Activated CD4-positive, alpha-beta T cell treated with anti-CD3 and anti-CD28 coated beads, Interleukin-2, amount 50 U/mL, for 48 hours (primary cell): ENCODE measurements at places on chromosomes 5 and 9.
A peak's percentile ranks its signal among the peaks of the same experiment; 100 is the strongest.

DNA sequence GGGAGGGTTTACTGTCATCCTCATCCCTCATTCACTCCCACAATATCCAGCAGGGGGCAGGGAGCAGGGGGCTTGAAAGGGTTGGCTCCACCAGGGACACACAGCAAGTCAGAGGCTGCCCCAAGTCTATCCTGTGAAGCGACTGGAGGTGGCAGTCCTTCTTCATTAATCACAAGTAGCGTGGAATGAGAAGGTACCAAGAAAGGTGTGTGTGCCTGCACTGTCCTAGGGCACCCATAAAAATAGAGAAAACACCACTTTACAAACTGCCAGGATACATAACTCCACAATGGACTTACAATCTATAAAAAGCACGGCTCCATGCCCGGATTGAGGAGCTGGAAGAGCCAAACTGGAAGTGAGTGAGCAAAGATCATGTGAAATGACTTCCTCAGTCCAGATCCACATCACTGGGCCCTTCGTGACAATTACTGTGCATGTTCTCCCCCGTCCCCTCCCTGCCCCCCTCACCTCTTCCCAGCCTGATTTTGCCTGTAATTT lies 183.9 kb downstream of the SLIT3 start:
- no peak for DNase-seq

- no peak for DNase-seq
These were observed 45.1 kb upstream of the SUB1 start for GRCh38 chr5:32539981-32540845.

DNA sequence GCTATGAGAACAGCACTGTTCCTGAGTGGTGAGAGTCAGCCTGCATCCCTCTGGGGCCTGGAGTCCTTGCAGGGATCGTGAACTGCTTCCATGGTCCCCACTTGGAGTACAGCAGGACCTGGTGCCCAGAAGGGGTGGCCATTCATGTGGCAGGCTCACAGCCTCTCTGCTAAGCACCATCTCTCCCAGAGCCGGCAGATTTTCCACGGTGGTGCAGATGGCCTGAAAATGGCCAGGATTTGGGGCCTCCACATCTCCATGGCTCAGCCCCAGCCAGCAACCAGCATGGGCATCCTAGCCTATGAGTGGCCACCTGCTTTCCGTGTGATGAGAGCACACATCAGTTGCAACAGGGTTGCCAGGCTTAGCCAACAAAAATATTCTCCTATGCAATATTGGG lies 33.9 kb upstream of the SEMA4D start:
- no peak for DNase-seq

GRCh38 chr5:36305571-36306326 lies 4.0 kb upstream of the RANBP3L start:
- peak; percentile 24 for DNase-seq

GRCh38 chr9:5375091-5375490 lies 35.4 kb upstream of the RLN1 start:
- DNase-seq: peak; percentile 59

DNA sequence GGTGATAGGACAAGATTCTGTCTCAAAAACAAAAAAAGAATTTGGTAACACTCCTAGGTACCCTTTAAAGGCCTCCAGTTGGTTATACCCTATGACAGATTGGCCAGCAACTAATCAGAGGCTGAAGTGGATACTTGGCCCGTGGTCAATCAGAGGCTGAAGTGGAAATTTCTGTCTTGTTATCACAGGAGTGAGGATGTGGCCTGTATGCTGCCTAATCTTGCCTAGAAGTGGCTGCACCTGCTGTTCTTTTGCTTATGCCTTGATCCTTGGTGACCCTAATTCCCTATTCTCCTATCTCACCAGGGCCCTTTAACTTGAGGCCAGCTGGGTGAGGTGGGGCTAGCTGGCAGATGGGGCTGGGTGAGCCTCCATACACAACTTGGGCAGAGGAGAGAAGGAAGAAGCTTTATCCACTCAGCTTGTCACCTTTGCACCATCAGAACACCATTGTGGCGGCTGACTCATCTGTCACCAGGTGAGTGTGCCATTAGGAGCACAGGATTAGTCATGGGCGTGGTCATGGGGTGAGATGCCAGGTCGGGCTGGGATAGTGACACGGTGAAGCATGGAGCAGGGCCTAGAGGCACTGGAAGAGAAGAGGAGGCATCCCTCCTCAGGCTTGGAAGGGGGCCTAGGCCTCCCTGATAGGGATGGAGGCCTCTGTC lies 41.5 kb downstream of the SAR1B start:
- DNase-seq: peak; percentile 75

DNA sequence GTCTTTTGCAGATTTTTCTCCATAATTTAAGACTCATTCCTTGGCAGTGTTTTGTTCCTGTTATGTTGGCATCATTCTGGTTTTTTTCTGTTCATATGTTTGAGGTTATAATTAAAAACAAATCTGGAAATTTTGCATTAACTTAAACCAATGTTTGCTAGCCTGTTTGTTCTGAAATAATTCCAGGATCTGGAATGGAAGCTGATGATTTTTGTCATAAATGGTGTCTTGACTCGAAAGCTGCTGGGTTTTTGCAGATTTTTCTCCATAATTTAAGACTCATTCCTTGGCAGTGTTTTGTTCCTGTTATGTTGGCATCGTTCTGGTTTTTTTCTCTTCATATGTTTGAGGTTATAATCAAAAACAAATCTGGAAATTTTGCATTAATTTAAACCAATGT lies 318.7 kb upstream of the IRX4 start:
- DNase-seq: no peak

DNA sequence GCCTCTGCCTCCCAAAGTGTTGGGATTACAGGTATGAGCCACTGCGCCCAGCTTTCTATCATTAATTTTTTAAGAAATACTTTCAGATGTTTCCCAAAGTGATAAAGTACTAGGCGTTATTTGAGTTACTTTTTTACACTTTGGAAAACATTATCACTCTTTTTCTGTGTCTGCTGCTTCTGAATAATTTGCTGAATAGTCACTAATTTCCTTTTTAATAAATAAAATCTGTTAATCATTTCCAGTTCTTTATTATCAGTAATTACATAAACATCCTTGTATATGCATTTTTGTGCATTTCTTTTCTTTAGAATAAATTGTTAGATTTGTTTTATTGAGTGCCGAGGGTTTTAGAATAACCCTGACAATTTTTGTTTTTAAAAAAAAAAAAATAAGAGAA lies 48.6 kb downstream of the UHRF2 start:
- no peak for DNase-seq

DNA sequence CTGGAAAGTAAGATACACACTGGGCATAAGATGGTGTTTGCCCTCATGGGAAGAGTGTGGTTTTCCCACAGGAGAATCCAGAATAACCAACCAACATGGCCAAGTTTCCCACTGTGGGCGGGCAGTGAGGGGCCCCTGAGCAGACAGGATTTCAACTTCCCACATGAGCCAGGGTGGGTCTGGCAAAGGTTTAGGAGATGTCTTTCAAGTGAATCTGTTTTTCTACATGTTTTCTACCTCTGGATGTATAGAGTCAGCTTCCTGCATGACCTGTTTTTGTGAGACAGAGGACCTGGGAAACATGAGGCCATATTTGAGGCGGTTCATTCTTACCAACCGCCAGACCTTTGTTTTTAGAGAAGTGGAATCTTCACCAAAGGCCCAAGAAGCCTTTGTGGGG lies 100.5 kb downstream of the TLE4 start:
- DNase-seq: no peak

- no peak for DNase-seq
These were observed 189.0 kb upstream of the EGFLAM start for GRCh38 chr5:38069360-38069759.

GRCh38 chr9:2466703-2467102 lies 154.9 kb upstream of the VLDLR start:
- DNase-seq: no peak

DNA sequence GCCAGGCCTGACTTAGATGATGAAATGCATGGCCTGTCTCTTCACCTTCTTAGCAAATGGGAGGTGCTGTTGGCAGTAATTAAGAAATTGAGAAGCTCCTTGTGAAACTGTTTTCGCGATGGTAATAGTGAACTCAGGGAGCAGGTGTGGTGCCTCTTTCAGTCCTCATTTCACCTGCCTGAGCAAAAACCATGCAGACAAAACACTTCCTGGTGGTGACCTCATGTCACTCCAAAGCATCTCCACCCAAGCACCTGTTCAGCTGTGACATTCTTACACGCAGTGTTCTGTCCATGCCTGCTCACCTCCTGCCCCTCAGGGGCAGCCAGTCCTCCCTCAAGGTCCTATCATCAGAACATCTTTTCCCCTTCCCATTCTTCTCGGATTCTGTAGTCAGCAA lies 146.5 kb downstream of the CD180 start:
- DNase-seq: no peak

DNA sequence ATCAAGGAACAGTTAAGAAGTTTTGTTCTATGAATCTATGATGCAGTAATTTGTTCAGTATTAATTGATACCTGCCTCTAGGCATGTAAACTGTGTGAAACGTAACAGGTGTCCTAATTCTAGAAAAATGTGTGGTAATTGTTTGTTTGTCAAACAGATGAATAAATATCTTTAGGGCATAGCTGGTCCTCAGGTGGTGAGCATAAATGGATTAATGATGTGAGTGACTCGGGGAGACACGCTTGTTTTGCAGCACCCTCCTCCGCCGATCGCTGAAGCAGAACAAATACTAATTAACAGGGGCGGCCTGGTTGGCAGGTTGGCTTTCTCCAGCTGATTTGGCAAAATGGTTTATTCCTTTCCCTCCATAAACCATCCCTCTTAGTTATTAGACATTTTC lies 88.8 kb downstream of the TLE4 start:
- DNase-seq: no peak

GRCh38 chr5:159294921-159295320 lies 31.8 kb downstream of the UBLCP1 start:
- DNase-seq: no peak

GRCh38 chr9:134004131-134004873 lies 12.2 kb upstream of the VAV2 start:
- DNase-seq: no peak

GRCh38 chr9:101478906-101479305 lies 43.3 kb upstream of the ALDOB start:
- DNase-seq: no peak

- DNase-seq: no peak
These were observed 237.1 kb downstream of the CACNA1B start for GRCh38 chr9:138114501-138115245.

DNA sequence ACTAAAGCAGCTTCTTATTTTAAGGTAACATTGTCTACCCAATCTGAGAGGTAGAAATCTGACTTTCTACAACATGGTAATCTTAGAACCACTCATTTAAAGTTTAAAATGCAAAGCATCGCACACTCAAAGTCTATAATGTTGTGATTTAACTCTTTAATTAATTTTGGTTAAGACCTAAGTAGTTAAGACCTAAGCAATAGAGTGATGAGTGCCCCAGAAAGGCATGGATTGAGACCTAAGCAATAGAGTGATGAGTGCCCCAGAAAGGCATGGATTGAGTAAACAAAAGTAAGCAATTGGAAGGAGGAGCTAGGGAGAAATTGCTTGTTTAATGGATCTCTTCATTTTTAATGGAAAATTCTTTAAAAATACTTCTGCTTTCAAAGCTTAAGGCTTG lies 86.8 kb downstream of the NLN start:
- no peak for DNase-seq

- no peak for DNase-seq
These were observed 95.3 kb upstream of the GNA14 start for GRCh38 chr9:77743386-77743785.

DNA sequence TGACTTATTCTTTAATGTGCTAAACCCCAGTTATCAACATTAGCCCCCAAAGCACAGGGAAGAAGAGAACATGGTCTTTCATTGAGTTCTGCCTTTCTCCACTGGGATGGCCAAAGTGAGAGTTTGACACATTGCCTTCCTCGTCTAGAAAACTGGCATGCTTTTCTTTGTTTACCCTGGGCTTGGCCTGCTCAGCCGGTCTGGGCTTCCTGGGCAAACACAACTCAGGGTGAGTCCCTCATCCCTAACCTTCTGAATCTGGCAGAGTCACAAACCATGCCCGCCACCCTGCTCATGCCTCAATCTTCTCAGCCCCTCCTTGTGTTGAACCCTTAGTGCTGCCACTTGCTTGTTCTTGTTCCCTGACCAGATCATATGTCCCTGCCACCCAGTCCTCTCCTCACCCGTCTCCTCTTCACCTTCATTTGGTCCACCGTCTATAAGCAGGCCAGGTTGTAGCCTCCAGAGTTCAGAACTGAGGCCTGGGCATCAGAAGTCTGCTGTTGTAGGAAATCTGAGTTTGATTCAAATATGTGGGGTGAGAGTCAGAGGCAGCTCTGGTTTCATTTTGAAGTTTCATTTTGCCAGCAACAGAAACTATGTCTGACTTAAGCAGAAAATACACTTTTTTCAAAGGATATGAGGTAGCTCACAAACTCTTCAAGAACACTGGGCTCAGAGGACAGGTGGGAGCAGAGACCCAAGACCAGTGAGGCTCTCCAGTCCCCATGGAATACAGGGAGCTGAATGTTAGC lies 217.6 kb downstream of the NDUFS4 start:
- DNase-seq: no peak

DNA sequence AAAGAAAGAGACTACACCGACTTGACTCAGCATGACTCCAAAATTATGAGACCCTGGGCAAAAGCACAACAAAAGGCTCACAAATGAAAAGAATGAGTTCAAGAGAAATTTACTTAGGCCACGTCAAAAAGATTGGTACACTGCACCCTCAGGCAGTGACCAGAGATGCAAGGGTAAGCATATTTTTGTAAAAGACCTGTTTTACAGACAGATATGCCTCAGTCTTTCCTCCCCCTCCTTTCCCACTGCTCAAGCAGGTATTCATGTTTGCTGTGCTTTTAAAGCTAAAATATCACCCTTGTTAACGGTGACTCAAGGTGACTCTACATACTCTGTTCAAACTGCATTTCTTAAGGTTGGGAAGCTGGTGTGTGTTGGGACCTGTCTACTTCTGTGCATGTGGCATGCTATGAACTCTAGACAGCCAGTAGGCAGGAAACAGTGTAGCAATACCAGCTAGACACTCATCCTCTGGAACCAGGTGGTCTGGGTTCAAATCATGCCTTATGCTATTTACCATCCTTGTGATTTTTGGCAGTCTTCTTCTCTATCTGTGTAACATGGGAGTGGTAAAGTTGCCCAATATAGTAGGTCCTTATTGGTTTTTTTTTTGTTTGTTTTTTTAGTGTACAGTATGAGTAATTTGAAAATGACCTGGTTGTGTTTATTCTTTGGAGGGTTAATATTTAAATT lies 98.7 kb downstream of the TLE4 start:
- DNase-seq: no peak

DNA sequence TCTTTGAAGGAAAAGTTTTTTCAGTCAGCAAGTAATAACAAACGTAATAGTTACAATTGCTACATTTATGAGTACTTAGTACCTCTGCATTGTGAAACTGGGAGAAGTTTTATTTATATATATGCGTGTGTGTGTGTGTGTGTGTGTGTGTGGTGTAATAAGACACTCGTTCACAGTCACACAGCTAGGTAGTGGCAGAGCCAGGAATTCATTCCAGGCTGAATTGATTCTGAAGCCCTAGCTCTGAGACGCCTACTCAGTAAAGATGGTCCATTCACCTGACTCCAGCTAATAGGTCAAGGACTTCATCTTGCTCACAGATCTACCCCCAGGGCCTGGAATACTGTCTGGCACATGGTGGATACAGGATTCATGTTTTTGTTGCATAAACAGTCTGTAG lies 13.6 kb upstream of the CAST start:
- no peak for DNase-seq
